ENCODE measurements at places on chromosomes 12 and 14. TPM values are rescaled to one million over a fixed set of nuclear protein-coding genes. Genes with fewer than 3 reads are reported as not detected.

GPR84 gene
- total RNA-seq = not detected

KIF26A gene
- 4.4 TPM for total RNA-seq

RBP5 gene
- total RNA-seq = not detected

ANAPC5 gene
- 85.4 TPM for total RNA-seq

CCDC198 gene
- 2.9 TPM for total RNA-seq

RPL10L gene
- not detected for total RNA-seq

OR5AU1 gene
- total RNA-seq = not detected

KRT74 gene
- not detected for total RNA-seq

KRT85 gene
- total RNA-seq = not detected

RPL36AL gene
- 497 TPM for total RNA-seq

RIMKLB gene
- 17.3 TPM for total RNA-seq

OR4E1 gene
- not detected for total RNA-seq

NFE2 gene
- 0.11 TPM for total RNA-seq

GRIN2B gene
- 4.6 TPM for total RNA-seq

TMEM253 gene
- 0.73 TPM for total RNA-seq

WBP11 gene
- 43.5 TPM for total RNA-seq

LPCAT3 gene
- 28.2 TPM for total RNA-seq

ANO2 gene
- total RNA-seq = not detected

MMP19 gene
- total RNA-seq = 0.31 TPM

SYT10 gene
- total RNA-seq = not detected

All from A549 treated with CORT108297 at 1 μM for 4 hours (cell line).